ENCODE measurements at places on chromosomes 7 and 10.
A peak's percentile ranks its signal among the peaks of the same experiment; 100 is the strongest.

DNA sequence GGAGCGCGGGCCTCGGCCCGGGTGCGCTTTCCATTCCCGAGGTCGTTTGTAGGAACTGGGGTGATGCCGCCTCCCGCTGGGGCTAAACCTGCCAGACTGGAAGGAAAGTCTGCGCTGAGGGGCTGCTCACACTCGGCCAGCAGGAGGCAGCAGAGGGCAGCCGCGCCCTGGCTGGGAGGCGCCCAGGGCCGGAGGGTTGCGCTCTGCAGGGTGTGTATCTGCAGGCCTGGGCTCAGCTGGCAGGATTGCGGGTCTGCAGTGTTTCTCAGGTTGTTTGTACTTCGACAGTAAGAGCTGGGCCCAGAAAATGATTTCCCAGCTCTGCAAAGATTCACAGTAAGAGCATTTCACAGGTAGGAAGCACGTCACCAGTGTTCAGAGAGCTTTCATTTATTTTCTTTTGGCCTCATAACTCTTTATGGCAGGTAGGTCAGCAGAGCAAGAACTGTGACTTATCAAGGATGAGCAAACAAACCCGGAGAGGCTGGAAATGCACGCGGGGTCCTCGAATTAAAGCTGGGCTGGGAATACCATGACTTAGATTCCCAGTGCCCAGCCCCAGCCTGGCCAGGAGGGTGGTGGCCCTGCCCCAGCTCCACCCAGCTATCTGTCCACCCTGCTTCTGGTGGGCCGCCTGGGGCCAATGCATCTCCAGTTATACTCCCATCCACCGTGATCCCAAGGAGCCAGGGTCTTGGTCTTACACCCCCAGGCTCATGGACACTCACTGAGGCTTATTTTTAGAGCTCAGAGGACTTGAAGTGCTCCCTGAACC, 15.2 kb upstream of the PPP2R2D start:
- DNase-seq, result peak; percentile 37

DNA sequence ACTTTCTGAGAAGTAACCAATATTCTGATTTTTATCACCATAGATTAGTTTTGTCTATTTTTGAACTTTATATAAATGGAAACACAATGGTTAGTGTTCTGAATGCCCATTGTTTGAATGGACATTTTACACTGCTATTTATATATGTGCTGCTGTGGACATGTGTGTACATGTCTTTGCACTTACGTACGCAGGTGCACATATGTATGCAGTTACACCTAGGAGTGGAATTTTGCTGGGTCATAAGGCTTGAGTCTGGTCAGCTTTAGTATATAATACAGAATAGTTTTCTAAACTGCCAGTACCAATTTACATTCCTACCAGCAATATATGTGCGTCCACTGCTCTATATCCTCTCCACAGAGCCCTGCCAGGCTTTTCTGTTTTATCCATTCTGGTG, 24.5 kb upstream of the ZEB1 start:
- DNase-seq, result no peak

- no peak for DNase-seq
Measured at GRCh38 chr10:124959564-124959963, 17.6 kb downstream of the ZRANB1 start.

- DNase-seq, result no peak
Measured at GRCh38 chr7:114294036-114294435, 120.6 kb upstream of the FOXP2 start.

GRCh38 chr7:115052706-115053105, 130.8 kb downstream of the MDFIC start:
- DNase-seq, result no peak

DNA sequence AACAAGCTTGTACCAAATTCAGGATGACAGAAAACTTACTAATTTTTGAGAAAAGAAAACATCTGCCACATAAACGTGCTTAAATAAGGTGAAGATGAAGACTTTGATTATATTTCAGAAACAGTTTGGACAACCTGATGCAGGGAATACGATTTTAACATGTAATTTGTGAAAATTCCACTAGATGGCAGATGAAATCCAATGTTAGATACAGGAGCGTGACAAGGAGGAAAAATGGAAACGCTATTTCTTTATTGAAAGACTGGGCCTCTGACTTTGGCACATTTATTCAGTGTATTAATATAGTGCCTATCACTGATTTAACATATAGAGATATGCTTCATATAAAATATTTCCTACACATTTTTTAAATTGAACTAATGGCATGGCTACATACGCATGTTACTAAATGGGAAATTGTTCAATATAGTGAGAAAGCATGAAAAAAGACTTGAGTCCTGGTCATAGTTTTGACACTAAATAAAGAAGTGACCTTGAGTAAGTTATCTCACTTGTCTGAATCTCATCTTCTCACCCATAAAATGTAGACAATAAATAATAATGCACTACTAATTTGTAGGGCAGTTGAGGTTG, 60.7 kb downstream of the CD36 start:
- peak; percentile 69 for DNase-seq

DNA sequence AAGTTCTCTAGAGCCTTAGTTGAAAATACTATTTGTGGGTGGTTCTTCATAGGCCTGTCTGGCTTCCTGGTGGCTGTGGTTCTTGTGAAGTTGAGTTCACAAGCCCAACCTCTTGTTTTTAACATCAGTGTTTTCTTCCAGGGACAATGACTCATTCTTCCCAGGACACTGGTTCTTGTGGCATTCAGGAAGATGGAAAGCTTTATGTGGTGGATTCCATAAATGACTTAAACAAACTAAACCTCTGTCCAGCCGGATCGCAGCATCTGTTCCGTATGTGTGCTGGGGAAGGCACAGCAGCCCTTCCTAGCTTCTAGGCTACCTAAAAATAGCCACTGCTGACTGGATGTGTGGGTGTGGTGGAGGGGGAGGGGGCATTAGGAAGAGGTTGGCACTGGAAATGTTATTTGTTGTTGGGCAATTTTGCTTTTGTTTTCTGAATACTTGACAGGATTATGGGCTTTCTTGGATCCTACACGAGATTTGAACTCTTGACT, 3.9 kb downstream of the LSMEM1 start:
- DNase-seq, result no peak

DNA sequence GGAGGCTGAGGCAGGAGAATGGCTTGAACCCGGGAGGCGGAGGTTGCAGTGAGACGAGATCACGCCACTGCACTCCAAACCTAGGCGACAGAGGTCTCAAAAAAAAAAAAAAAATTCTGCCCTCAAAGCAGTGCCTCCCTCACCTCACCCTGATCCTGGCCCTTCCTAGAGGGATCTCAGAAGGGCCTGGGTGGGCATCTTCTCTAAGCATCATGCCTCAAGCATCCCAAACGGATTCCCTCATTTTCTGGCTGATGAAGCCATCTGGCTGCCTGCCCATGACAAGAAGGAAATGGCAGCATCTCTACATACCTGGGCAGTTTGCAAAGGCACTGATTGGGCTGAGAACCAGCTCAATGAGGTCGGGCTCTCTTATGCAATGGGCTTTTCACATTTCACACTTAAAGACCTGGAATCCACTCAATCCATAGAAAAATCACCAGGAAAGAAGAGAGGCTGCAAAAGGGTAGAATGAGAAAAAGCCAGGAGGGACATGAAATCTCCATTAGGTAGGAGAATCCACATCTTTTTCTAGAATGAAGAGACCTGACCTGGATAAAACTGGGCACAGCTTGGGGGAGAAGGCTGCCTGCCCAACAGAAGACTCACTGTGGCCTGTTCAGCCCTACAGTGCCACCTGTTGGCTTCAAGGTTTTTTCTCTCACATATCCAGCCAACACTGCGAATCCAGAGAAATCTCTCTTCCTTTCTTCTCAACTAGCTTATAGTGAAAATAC, 48.1 kb downstream of the PDLIM1 start:
- peak; percentile 62 for DNase-seq

DNA sequence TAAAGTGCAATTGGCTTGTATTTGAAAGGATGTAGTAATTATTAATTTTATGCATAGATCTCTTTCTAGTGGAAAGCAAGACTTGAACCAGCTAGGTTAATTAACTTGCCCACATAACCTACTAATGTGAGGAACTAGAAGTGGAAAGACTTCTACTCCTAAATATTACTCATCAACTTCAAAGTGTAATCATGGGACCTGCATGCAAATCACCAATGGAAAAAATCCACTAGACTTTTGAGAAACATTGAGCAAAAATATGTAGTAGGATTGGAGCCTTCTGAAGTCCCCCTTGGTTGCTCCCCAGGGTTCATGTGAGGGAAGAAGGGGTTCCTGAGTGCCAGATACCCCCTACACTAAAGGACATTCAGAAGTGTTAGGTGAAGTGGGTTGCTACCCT, 240.2 kb downstream of the PTEN start:
- DNase-seq, result no peak

DNA sequence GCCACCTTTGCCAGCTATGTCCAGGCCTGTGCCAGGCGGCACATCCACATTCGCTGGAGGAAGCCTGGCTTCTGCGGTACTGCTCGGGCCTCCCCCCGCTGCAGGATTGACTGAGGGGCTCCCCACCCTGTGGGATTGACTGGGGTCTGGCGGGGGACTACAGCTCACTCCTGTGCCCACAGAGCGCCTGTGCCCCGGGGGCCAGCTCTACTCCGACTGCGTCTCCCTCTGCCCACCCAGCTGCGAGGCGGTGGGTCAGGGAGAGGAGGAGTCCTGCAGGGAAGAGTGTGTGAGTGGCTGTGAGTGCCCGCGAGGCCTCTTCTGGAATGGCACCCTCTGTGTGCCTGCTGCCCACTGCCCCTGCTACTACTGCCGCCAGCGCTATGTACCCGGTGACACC, 6.7 kb upstream of the ZNF467 start:
- DNase-seq, result no peak

- no peak for DNase-seq
Measured at GRCh38 chr7:106619213-106619612, 41.7 kb downstream of the CCDC71L start.

DNA sequence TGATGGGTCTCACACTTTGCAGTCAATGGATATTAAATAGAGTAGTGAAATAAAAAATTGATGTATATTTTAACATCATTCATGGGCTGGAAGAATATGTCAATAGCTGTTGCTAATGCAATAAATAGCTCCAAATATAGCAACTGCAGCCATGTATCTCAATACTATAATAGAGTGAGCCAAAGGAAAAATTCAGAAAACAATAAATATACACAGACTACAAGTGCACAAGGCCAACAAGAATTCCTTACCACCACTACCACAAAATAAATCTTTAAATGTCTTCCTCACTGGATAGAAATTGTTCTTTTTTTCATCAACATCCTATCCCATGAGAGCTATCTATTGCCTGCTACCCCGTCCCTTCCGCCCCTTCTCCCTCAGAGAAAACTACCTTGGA, 113.1 kb upstream of the TRIM24 start:
- DNase-seq, result no peak

DNA sequence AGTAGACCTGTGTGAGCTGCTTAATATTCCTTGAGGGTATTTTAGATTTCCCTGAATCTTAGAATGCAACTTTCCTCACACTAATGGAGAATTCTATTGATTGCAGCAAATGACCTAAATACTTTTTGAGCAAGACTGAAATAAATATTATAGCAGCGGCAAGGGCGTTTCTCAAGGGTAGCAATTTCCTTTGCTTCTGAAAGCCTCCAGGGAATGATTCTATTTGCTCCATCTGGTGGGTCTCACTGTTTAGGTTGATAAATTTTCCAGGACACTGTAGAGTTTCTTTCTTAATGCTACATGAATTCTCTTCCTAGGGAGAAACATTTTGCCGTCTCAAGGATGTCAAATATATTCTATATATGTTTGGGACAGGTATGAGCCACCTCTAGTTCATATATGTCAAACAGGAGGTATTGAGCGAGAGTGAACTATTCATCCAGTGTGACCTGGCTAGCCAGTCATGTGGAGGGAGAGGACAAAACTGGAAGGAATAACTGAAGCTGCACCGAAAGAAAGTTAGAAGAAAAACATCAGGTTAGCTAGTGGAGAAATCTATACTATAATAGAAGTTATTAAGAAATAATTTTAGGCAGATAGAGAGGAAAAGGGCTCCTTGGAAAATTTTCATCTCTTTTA, 57.9 kb upstream of the FZD8 start:
- no peak for DNase-seq

GRCh38 chr10:129934196-129934925, 29.7 kb downstream of the EBF3 start:
- DNase-seq, result no peak

GRCh38 chr7:25727876-25728275, 424.1 kb upstream of the NFE2L3 start:
- DNase-seq, result no peak

GRCh38 chr10:48670978-48671913, 13.4 kb upstream of the WDFY4 start:
- DNase-seq, result no peak

- DNase-seq, result peak; percentile 28
Measured at GRCh38 chr10:97020452-97021400, 165.0 kb downstream of the SLIT1 start.

DNA sequence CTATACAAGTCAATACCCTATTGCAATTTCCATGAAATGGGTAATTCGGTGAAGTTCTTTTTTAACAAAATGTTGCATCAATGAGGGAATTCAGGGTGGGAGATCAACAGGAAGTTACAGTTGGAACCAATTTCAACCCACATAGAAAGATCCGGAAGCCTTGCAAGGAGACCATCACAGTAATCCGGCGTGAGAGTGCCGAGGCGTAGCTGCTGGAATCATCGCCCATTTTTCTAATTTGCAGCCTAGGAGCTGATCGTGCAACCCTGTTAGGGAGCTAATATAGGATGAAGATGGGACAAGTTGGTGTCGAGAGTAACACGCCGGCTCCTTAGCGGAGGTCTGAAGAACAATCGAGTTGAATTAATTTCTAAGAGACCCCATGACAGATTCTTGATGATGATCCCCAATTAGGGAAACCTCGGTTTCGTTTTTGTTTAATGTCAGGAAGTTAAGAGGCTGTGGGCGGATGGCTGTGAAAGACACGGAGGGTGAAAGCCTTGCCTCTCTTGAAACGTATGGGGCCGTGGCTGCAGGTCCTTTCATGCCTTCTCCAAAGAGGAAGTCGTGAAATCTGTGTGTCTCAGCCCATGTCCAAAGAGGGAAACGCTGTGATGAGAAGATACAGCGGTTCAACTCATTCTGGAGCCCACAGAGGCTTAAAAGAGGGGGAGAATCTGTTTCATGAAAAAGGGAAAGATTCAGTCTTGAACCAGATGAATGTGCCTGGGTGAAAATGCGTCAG, 51.2 kb upstream of the CARD11 start:
- peak; percentile 81 for DNase-seq

- DNase-seq, result no peak
Measured at GRCh38 chr7:66950311-66950710, 29.3 kb downstream of the TMEM248 start.

- DNase-seq, result no peak
Measured at GRCh38 chr10:116741391-116742351, 695 bp downstream of the HSPA12A start.
